ENCODE measurements at places on chromosomes 11 and 22.

DNA sequence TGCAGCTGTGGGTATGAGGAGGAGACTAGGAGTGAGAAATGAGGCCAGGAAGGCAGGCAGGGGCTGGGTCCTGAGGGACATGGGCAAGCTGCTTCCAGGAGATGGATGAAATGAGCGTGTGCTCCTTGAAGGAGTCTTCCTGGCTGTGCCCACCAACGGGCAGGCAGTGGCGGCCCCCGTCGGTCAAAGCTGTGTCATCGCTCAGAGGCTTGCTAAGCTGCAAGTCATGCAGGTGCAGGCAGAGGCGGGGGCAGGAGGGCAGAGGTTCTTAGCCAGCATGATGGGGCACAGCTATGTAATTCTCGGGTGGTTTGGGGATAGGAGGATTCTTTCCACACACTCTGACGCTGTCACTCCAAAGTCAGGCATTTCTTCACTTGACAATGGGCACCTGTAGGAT, 12.5 kb upstream of the PEX26 start:
- DNase-seq = no peak

- no peak for DNase-seq
Observed at GRCh38 chr11:64745521-64746328, 1.8 kb upstream of the RASGRP2 start.

DNA sequence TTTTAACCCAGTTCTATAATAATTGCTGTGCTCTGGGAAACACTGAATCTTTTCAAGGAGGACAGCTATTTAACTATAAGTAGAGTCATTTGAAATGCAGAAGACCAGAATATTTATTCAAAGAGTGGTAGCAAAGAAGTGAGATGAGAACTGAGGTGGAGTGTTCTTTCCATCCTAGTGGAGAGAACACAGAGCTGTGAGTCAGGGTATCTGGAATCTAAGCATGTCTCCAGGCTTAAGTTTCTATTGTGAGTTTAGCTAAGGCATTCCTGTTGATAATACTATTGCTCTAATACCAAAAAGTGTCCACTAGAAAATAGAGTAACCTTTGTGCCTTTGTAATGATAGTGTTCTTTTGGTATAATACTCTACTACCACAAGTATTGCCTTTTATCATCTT, 32.4 kb downstream of the JAM3 start:
- DNase-seq = no peak

DNA sequence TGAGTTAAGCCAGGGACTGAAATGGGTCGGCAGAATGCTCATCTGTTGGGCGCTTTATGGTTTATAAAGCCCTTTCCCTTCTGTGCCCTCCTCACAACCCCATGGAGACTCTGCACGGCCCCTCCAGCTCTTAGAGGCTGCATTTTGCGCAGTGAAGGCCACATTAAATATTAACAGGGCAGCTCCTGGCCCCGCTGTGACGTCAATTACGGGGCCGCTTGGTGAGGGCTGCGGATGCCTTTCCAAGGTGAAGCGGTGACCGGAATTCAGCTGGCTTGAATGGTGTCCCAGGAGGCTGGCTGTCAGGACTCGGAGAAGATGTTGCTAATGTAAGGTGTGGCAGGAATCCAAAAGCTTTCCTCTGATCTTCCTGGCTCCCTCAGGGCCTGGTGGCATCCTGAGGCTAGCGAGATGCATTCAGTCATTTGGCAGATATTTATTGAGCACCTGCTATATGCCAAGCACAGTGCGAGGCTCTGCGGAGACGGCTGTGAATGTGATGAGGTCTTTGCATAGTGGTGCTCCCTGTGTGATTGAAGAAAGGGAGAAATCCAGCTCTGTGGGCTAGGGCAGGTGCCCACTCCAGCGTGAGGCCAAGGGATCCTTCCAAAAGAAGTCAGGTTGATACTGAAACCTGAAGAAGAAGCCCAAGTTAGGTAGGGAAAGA, 10.4 kb upstream of the YWHAH start:
- DNase-seq = no peak

DNA sequence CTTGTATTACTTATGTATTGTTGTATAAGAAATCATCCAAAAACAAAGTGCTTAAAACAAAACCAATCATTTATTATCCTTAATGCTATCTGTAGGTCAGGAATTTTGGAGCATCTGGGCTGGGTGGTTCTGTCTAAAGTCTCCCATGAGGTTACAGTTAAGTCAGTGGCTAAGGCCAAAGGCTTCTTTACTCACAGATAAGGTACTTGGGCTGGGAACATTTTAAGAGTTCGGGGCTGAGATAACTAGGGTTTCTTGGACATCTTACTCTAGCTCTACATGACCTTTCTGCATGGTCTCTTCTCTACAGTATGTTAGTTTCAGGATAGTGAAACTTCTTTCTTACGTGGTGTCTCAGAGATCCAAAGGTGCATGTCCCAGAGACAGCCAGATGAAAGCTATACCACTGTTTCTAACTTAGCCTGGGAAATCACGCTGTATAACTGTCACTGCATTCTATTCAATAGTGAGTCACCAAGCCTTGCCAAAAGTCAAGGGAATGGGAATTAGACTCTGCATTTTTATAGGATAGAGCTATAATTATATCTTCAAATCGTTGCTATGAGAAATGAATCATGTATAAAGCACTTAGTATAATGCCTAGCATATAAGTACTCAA, 29.6 kb downstream of the SOX6 start:
- DNase-seq = no peak

DNA sequence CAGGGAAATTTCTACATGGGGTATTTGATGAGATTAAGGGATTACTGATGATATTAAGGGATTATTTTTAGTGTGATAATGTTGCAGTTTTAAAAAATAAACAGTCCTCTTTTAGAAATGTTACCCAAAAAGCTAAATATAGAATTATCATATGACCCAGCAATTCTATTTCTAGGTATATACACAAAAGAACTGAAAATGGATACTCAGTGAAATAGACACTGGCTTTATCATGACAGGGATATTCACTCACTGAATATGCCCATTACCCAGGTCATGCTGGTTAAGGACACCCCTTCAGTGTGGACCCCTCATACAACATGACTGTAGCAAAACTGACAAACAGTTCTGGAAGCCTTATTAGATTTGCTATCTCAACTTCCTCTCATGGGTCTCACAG, 27.8 kb downstream of the USP28 start:
- DNase-seq = no peak

- DNase-seq = no peak
Observed at GRCh38 chr22:19805821-19806212, 45.2 kb downstream of the TBX1 start.

DNA sequence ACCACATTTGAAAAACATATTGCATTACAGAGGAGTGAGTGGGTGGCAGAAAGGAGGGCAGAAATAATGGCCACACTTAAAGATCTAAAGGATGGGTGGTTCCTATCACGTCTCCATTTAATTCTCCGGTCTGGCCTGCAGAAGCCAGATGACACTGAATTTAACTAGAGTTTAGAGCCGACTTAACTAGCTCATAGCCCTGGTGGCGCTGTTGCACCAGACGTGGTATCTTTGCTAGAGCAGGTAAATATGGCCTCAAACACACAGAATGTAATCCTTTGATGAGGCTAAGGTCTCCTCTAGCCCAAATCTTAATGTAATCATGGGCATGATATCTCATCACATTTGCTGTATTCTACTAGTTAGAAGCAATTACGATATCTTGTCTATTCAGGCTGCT, 51.5 kb upstream of the GAL start:
- peak; percentile 92 for DNase-seq

- DNase-seq = peak; percentile 13
Observed at GRCh38 chr22:35197886-35198285, 59.4 kb upstream of the HMGXB4 start.

GRCh38 chr22:49243335-49243734, 584.3 kb downstream of the BRD1 start:
- no peak for DNase-seq

DNA sequence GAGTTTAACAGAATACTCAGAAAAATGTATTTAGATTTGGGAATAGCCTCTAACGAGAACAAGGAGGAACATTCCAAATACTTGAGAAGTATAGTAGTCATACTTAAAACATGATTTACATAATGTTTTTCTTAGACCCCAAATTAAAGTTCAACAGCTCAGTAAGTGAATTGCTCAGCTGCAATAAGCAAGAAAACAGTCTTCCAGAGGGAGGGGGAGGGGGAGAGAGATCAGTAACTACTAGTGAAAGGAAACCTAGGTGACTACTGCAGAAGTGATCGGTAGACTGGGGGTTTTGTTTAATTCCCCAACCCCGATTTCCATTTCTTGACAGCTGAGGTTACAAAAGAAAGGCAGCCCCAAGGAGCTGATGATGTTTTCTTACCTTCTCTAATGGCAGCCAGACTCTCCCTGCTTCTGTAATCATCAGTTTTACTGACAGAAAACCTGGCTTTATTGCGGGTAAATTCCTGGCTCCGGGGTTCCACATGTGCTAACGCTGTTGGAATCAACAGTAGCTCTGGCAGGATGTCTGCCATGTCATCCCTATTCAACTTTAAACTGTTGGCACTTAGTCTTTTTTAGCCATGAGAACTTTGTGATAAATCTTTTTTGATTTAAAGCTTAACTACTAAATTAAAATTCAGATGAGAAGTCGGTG, 82.4 kb upstream of the BIRC3 start:
- DNase-seq = no peak

DNA sequence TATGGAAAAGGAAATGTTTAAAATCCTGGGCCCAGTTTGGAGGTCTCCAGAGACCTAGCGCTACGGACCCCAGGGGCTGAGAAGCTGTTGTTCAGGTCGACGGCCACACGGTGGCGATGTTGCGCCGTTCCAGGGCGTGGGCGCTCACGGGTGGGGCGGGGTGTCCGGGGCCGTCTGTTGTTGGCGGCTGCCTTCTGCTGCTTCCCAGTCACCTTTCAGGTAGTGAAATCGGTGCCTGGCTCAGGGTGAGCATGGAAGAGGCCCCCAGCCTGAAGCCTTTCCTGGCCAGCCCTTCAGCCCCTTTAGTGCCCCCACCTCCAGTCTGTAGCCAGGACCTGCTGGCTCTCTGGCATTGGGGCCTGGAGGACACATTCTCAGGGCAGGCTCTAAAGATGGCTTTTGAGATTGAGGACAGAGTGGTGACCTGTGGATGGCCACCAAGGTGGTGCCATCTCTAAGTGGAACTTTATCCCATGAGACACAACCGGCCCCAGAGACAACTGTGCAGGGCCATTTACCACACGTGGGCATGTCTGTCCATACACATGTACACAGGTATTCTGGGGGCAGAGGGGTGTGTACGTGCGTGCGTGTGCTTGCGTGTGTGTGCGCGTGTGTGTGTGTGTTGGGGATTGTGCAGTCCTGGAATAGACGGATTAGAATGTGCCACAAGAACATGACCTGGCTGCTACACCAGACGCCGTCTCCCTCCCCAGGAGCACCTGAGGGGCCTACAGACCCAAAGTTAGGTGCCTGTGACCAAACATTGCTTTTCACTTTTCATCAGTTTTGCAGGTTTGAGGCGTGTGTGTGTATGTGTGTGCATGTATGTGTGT, 53.8 kb downstream of the ST14 start:
- peak; percentile 94 for DNase-seq

DNA sequence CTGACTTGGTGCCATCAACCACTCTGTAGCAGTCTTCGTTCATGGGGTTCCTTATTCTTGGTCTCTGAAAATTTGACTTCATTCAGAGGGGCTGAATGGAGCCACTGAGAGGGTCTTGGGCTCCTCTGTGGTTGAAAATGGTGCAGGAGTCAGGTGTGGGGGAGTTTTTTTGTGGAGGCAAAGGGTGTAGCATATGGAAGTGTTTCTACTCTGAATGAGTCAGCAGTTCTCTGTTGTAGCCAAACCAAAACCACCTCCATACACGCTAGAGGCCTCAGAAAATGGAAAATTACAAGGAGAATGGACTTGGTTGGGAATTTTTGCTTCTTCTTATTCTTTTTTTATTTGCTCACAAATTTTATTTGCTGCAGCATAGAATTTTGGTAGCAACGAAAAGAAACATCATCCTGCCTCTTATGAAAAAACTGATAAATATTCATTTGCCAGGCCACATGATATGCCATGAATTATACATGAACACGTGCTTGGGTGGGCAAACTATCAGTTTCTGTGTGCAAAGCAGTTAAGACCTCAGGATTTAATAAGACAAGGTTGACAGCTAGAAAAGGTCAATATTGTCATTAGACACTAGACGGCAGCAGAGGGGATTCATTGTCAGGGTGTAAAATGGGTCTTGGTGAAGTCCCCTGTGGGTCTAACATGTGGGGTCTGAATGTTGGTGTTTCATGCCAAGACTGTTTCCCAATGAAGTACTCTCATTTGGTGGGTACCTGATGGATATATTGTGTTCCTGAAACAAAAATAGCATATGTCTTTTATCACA, 111.7 kb downstream of the MYO18B start:
- peak; percentile 75 for DNase-seq

DNA sequence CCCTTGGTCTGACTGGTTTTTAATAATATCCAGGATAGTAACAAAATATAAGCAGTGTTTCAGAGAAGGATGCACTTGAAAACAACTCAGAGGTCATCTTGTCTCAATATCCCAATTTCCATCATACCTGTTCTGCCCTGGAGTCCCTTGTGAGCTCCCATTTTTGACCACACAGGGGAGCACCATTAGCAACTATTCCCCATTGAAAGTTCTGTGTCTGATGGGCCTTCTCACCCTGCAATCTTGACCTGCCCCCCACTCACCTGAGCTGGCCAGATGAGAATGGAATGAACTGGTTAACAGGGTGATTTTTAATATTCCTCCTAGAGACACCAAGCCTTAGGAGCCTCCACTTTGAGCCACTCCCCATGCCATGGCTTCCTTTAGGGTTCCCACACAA, 3.8 kb upstream of the CAPN5 start:
- DNase-seq = no peak

DNA sequence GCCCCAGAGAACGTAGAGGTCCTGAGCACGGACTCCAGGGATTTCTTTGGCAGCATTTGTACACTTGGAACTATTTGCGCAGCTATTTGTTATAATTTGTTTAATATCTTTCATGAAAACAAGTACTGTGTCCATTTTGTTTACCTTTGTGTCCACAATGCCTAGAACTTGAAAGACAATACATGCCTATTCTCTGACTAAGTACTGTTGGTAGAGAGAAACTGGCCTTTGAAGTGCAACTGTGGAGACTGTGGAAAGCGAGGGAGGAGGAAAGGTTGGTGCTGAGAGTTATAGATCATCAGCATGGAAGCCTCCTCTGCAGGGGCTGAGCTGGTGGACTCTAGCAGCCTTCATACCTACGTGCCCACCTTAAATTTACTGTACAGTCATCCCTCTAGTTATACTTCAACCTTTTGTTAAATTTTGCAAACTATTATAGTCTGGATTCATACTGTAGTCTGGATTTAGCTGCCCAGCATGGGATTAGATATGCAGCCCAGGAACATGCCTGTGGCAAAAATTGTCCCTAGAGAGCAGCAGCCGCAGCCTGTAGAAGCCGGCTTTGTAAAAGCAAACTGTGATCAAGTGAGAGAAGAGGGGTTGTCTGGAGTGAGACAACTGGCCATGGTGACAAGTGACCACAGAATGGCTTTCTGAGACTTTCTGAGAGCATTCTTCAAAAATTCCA, 24.2 kb upstream of the YAP1 start:
- DNase-seq = no peak

Data from NCI-H526 (cell line).